ENCODE measurements at places on chromosomes 6 and 20.
A peak's percentile ranks its signal among the peaks of the same experiment; 100 is the strongest.

- DNase-seq, result no peak
These were observed 677.8 kb upstream of the POU3F2 start for GRCh38 chr6:98156580-98156979.

DNA sequence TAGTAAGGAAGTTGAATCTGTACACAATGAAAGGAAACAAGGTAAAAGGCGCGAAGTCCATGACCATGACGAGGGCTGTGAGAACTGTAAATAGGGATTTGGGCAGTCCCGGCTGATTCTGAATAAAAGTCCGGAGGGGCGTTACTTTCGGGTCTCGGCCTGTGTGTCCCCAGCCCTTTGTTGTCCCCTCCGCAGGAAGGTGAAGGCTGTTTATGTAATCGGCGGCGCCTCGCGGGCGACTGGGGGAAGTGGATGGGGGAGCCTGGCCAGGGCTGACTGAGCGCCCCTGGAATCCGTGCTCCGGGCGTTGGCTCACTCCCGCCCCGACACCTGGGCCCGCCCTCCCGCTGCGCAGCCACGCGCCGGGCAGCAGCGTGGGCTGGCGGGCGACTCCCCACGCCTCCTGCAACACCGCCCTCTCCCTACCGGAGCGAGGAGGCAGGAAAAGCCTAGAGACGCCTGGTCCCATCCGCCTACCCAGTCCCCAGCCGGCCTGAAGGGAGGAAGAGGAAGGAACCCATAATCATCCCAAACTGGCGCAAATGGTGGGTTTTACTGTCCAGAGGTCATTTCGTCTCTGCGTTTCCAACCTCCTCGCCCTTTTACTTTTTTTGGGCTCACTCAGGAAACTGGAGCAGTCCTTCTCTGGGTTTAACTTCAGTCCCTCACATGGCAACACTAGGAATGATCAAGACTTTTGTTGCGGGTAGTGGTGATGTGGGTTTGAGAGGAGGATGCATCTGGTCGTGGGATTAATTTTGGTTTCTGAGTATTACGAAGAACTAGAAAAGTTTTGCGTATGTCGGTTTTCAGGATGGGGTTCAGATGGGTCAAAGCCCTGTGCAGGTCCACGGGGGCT, 12.1 kb downstream of the TRIM31 start:
- DNase-seq, result no peak

GRCh38 chr20:20736303-20736702, 23.9 kb upstream of the RALGAPA2 start:
- DNase-seq, result no peak

GRCh38 chr6:35209622-35210247, 4.0 kb upstream of the SCUBE3 start:
- DNase-seq, result no peak

GRCh38 chr6:13261464-13261994, 66.8 kb downstream of the TBC1D7 start:
- no peak for DNase-seq

- DNase-seq, result peak; percentile 82
These were observed 139.8 kb downstream of the OR2B2 start for GRCh38 chr6:27772261-27773001.

DNA sequence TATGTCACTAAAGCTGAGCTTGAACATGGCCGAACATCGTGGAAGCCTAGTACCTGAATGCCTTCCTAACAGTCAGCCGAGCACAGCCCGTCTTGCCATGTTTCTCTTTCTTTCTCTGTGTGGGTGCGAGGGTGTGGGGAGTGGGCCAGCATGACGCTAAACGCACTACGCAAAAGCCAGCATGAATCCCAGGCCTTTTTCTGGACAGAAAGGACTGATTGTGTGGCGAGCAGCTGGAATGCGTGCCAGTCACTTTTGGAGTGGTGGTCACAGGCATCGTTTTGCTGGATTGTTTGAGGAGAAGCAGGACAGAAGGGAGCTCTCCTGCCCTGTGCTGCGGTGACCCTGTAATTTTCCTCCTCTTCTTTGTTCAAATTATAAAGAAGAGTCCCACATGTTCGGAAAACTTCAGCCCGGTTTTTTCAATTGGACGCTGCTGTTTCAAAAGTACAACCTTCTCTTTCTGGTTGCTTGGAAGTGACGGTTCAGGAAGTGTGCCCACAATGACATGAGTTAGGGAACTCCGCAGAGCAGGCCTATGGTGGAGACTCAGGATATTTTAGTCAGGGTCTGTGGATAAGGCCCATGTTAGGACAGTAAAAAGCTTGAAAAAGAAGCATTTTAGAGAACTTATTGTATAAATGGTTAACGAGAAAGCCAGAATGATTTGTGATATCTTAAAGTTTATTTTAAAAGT, 54.3 kb downstream of the PDE7B start:
- DNase-seq, result no peak

- no peak for DNase-seq
These were observed 13.2 kb upstream of the SERINC1 start for GRCh38 chr6:122484760-122485159.

DNA sequence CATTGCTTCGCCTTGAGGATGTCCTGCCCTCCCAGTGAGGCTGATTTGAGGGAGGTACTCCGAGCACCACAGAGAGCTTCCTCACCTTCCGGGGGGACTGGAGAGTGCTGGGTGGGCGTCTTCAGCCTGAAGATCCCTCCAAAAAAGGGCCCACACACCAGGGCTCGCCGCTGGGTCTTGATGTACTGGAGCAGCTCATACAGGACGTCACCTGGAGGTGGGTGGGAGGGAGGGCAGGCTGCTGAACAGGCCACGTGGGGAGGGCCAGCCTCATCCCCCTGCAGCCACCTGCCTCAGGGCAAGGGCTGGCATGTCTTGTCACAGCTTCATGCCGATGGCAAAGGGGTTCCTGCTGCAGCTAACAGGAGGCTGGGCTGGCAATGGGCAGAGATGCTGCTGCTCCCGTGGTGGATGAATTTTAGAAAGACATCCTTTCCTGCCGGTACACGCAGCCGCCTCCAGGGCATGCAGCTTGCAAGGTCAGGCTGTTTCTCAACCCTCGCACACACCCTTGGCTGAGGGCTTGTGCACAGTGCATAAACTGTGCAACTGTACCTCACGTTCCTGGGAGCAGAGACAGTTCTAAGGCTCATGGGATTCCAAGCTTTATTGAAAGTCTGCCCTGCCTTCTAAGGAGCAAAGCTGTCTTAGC, 14.0 kb downstream of the ETV7 start:
- no peak for DNase-seq

DNA sequence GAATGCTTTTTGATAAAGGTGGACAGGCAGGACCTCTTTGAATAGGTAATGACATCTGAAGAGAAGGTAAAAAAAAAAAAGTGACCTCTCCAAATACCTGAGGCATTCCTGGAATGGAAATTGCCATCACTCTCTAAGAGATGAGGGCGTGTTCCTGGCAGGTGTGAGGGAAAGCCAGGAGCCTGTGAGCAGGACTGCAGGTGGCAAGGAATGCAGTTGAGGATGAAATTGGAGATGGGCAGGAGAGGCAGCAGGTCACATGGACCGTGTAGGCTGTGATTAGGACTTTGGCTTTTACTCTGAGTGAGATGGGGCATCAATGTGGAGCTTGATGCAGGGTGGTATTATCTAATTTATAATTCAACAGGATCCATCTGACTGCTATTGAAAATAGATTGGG, 227.4 kb downstream of the LRFN2 start:
- DNase-seq, result no peak

DNA sequence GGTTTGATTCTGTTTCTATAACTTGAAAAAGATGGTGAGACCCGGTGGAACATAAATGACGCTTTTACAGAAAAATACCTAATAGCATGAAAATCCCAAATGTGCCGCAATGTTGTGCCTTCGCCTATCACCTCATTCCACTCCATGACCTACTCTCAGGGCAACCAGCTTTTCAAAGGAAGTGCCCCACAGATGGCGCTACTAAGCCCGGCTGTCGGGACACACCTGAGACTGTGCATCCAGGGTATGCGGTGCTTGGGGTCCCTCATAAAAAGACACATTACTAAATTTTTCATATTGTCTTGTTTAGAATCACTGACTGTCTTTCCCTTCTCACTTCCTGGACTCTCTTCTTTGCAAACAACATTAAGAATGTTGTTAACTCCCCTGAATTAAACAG, 145.5 kb upstream of the RPS6KA2 start:
- no peak for DNase-seq

DNA sequence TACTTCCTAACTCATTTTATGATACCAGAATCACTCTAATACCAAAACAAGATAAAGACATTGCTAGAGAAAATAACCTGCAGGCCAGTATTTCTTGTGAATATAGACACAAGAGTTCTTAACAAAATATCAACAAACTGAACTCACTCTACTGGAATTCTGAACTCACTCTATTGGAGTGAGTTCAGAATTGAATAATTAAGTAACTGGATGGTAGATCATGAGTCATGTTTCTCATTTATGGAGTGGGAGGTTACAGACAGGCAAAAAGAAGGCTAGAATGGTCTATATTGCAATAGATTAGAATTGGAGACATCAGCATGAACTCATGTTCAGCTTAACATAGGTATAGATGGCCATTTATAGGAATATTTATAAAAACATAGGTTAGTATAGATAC, 26.6 kb upstream of the C6orf58 start:
- no peak for DNase-seq

- no peak for DNase-seq
These were observed 366.0 kb downstream of the LAMA2 start for GRCh38 chr6:129248946-129249345.
